Thymus (tissue), 14 donors: ENCODE measurements at places on chromosomes 11 and 22.

- no peak overlapping the region for H3K4me3 ChIP-seq
- no peak overlapping the region for H3K27ac ChIP-seq
- H3K4me1 ChIP-seq: no peaks in the 10 kb centered on the region
- no peak for DNase-seq
Measured at GRCh38 chr11:22699388-22699787, 33.0 kb downstream of the GAS2 start.

GRCh38 chr11:120658071-120658423 is 146.5 kb downstream of the GRIK4 start:
- H3K36me3 ChIP-seq: no peaks in the 10 kb centered on the region
- no peaks in the 10 kb centered on the region for H3K4me1 ChIP-seq
- H3K27ac ChIP-seq: no peak overlapping the region
- DNase-seq: no peak

DNA sequence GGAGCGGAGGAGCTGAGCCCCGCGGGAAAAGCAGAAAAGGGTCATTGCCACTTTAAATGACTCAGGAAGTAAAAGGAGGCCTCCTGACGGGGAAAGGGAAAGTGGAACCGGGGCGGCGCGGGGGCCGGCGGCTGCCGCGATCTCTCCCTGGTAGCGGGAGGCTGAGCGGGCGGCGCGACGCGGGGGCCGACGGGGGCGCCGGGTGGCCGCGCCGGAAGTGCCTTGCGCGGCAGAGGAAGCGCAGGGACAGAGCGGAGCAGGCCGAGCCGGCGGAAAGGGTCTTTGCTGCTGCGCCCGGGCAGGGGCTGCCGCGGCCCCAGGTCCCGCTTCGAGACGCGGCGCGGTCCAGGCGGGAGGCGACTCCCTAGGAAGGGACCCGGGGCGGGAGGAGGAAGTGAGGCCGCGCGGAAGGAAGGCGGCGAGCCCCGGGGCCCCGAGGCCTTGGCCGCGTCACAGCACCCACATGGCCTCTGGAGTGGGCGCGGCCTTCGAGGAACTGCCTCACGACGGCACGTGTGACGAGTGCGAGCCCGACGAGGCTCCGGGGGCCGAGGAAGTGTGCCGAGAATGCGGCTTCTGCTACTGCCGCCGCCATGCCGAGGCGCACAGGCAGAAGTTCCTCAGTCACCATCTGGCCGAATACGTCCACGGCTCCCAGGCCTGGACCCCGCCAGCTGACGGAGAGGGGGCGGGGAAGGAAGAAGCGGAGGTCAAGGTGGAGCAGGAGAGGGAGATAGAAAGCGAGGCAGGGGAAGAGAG is at the start of gene TRIM44:
TSS of gene TRIM44 (plus strand) at position 127 of the 759 bp plus-strand sequence. CDS start at position 464, 337 bp downstream.
- peaks cover 7% of the 10 kb centered on the region for H3K27me3 ChIP-seq
- peak within 1 kb of the TSS; percentile 83 for H3K27ac ChIP-seq
- H3K4me3 ChIP-seq: peak within 1 kb of the TSS; percentile 65
- peak; percentile 81 for DNase-seq

GRCh38 chr22:25697181-25697664 is 44.8 kb upstream of the MYO18B start:
- no peak for DNase-seq
- H3K27me3 ChIP-seq: no peaks in the 10 kb centered on the region
- H3K36me3 ChIP-seq: peaks cover 18% of the 10 kb centered on the region
- peaks cover 35% of the 10 kb centered on the region for H3K4me1 ChIP-seq
- no peak overlapping the region for H3K4me3 ChIP-seq
- no peak overlapping the region for H3K27ac ChIP-seq

- no peaks in the 10 kb centered on the region for H3K4me1 ChIP-seq
- no peak overlapping the region for H3K4me3 ChIP-seq
- H3K36me3 ChIP-seq: no peaks in the 10 kb centered on the region
- H3K27me3 ChIP-seq: peaks cover 2% of the 10 kb centered on the region
- DNase-seq: no peak
Measured at GRCh38 chr11:121268581-121268980, 24.0 kb upstream of the SC5D start.

- H3K27me3 ChIP-seq: no peaks in the 10 kb centered on the region
- H3K36me3 ChIP-seq: no peaks in the 10 kb centered on the region
- H3K4me3 ChIP-seq: no peak overlapping the region
- no peak for DNase-seq
- no peaks in the 10 kb centered on the region for H3K4me1 ChIP-seq
Measured at GRCh38 chr11:45168366-45169130, 22.1 kb downstream of the PRDM11 start.

GRCh38 chr11:56911312-56911711 is 77.4 kb upstream of the OR5AK2 start:
- no peak overlapping the region for H3K4me3 ChIP-seq
- no peaks in the 10 kb centered on the region for H3K27me3 ChIP-seq
- no peak for DNase-seq
- no peak overlapping the region for H3K27ac ChIP-seq

- H3K27me3 ChIP-seq: no peaks in the 10 kb centered on the region
- peaks cover 10% of the 10 kb centered on the region for H3K4me1 ChIP-seq
- H3K27ac ChIP-seq: peak overlapping the region; percentile 93
- DNase-seq: peak; percentile 90
Measured at GRCh38 chr22:49838771-49839717, 11.4 kb upstream of the BRD1 start.

- H3K36me3 ChIP-seq: no peaks in the 10 kb centered on the region
- peaks cover 3% of the 10 kb centered on the region for H3K4me1 ChIP-seq
- no peak overlapping the region for H3K4me3 ChIP-seq
- no peak for DNase-seq
- H3K27ac ChIP-seq: no peak overlapping the region
Measured at GRCh38 chr11:87137711-87138110, 100.0 kb downstream of the TMEM135 start.

GRCh38 chr11:203945-204586 is 3.1 kb downstream of the BET1L start:
- H3K36me3 ChIP-seq: peaks cover 28% of the 10 kb centered on the region
- peaks cover 2% of the 10 kb centered on the region for H3K27me3 ChIP-seq
- no peak for DNase-seq
- H3K27ac ChIP-seq: no peak overlapping the region
- no peak overlapping the region for H3K4me3 ChIP-seq
- peaks cover 19% of the 10 kb centered on the region for H3K4me1 ChIP-seq

DNA sequence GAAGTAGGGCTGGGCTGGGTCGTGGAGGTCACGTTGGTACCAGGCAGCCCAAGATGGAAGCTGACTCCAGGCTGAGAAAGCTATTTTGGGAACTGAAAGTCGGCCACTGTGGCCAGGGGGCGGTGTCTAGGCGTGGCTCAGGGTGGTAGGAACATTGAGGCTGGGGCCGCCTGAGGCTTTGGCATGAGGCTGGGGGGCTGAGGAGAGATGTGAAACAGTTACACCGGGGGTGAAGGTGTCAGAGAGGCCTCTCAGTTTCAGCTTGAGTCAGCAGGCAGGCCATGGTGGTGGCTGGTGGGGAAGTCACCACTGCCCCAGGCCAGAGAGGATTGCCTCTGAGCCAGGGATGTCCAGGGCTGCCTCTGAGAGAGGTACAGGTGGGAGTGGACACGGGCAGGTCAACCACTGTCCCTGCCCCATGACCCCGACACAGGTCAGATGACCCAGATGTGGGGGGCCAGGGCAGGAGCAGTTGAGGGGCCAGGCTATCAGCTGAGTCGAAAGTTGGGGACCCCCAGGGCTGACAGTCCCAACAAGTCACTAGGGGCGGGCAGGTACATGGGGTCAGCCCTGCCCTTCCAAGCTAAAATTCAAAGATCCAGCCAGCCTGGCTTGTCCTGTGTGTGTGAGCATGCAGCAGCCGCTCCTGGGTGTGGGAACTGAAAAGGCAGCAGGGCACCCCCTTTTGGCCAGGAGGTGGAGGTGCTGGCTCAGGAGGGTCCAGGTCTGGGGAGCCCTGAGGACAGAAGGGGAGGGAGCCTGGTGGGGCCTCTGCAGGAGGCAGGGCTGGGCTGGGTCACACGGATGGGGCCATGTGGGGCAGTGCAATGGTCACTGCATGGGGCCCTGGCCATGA is 7.2 kb downstream of the KCNK7 start:
- H3K36me3 ChIP-seq: peaks cover 49% of the 10 kb centered on the region
- peak overlapping the region; percentile 68 for H3K27ac ChIP-seq
- no peak overlapping the region for H3K4me3 ChIP-seq

GRCh38 chr11:124644426-124645280 is 22.0 kb downstream of the TBRG1 start:
- peaks cover 3% of the 10 kb centered on the region for H3K4me1 ChIP-seq
- no peak overlapping the region for H3K27ac ChIP-seq
- no peak overlapping the region for H3K4me3 ChIP-seq
- no peak for DNase-seq
- no peaks in the 10 kb centered on the region for H3K27me3 ChIP-seq
- no peaks in the 10 kb centered on the region for H3K36me3 ChIP-seq

- H3K36me3 ChIP-seq: peaks cover 21% of the 10 kb centered on the region
- peak overlapping the region; percentile 10 for H3K27ac ChIP-seq
- no peak overlapping the region for H3K4me3 ChIP-seq
- H3K27me3 ChIP-seq: no peaks in the 10 kb centered on the region
- peaks cover 22% of the 10 kb centered on the region for H3K4me1 ChIP-seq
Measured at GRCh38 chr11:62806611-62807121, 1.4 kb upstream of the NXF1 start.

DNA sequence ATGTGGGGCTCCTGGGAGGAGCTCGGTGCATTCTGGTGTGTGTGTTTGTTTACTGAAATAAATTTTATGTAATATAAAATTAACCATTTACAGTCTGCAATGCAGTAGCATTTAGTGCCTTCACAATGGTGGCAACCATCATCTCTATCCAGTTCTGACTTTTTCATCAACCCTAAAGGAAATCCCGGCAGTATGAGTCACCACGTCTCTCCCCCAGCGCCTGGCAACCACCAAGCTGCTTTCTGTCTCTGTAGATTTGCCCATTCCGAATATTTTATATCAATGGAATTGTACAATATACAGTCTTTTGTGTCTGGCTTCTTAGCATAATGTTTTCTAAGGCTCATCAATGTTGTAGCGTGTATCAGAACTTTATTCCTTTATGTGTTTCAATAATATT is 300.5 kb downstream of the MIAT start:
- H3K4me1 ChIP-seq: no peaks in the 10 kb centered on the region
- DNase-seq: no peak
- H3K27ac ChIP-seq: no peak overlapping the region
- H3K36me3 ChIP-seq: no peaks in the 10 kb centered on the region

- no peak overlapping the region for H3K4me3 ChIP-seq
- H3K4me1 ChIP-seq: peaks cover 9% of the 10 kb centered on the region
- no peak for DNase-seq
- H3K36me3 ChIP-seq: peaks cover 5% of the 10 kb centered on the region
Measured at GRCh38 chr11:96303980-96304379, 39.0 kb downstream of the MAML2 start.

GRCh38 chr11:102280245-102280833 is 36.9 kb upstream of the BIRC3 start:
- no peaks in the 10 kb centered on the region for H3K27me3 ChIP-seq
- H3K4me3 ChIP-seq: no peak overlapping the region
- H3K4me1 ChIP-seq: peaks cover 6% of the 10 kb centered on the region
- no peak for DNase-seq

- no peaks in the 10 kb centered on the region for H3K27me3 ChIP-seq
- no peak overlapping the region for H3K4me3 ChIP-seq
- no peaks in the 10 kb centered on the region for H3K36me3 ChIP-seq
- no peaks in the 10 kb centered on the region for H3K4me1 ChIP-seq
Measured at GRCh38 chr11:2586087-2586792, 113.6 kb downstream of the KCNQ1OT1 start.

DNA sequence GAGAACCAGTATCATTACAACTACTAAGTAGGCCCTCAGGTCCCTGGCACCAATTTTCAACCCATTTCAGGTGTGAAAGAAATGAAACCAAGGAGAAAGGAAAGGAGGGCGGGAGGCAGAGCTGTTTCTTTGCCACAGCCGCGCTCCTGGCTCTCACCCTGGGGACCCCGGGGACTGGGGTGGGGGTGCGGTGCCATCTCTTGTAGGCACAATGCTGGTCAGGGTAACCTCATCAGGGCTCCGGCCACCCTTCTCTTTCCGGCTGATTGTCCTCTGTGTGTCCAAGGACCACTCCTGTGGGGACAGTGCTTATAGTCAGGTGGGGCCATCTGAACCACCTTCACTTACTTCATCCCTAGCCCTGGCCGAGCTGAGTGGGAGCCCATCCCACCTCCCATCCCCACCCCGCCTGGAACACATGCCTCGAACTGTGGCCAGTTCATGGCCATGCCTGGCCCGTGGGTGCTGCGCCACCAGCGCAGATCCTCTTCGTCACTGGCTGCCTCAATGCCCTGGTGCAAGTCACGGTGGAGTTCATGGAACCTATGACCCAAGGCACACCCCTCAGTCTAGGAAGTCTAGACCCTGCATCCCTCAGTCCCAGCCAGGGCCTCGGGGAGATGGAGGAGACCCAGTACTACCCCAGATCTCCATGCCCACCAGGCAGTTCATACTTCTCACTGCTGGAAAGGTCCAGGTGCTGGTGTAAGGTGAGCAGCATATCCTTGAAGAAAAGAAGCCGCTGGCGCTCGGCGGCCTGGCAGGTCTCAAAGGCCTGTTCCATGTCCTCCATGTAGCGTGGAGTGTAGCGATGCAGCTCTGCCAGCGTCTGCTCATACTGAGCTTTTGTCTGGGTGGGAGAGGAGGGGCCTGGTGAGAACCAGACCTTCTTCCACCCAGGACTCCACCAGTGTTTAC is 2.3 kb upstream of the ARFGAP2 start:
- H3K4me3 ChIP-seq: no peak overlapping the region
- peaks cover 10% of the 10 kb centered on the region for H3K27me3 ChIP-seq
- no peak for DNase-seq
- no peak overlapping the region for H3K27ac ChIP-seq
- peaks cover 10% of the 10 kb centered on the region for H3K36me3 ChIP-seq

- H3K27ac ChIP-seq: no peak overlapping the region
- no peaks in the 10 kb centered on the region for H3K4me1 ChIP-seq
Measured at GRCh38 chr11:107719073-107719472, 7.2 kb upstream of the SLN start.

DNA sequence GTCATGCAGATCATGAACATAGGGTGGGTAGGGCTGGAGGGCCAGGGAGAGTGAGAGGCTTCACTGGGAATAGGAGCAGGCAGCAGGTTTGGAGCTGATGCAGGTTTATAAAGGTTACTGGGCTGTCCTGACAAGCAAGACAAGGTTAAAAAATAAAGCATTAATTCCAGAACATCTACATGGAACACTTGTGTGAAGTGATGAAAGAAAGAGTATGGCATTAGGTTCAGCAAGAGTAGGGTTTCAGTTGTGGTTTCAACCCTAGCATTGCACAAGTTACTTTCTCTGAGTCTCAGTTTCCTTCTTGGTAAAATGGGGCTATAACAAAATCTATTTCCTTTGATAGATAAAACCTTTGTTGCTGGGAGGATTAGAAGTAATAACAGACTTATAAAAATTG is 114.6 kb upstream of the SESN3 start:
- H3K4me3 ChIP-seq: no peak overlapping the region
- no peak for DNase-seq
- H3K36me3 ChIP-seq: no peaks in the 10 kb centered on the region
- peaks cover 4% of the 10 kb centered on the region for H3K4me1 ChIP-seq
- H3K27me3 ChIP-seq: no peaks in the 10 kb centered on the region

DNA sequence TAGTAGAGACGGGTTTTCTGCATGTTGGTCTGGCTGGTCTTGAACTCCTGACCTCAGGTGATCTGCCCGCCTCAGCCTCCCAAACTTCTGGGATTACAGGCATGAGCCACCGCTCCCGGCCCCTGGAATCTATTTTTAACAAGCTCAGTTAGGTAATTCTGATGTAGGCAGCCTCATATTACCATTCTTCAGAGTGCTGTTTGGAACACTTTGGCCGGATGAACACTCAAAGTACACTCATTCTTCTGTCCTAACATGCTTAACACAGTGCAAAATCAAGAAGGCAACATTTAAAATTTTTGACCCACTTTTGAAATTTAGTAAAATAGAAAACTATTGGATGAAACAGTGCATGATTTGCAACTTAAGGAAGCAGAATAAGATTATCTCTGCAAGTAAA is 586.7 kb upstream of the CHORDC1 start:
- H3K36me3 ChIP-seq: no peaks in the 10 kb centered on the region
- H3K4me1 ChIP-seq: no peaks in the 10 kb centered on the region
- no peak for DNase-seq
- H3K27ac ChIP-seq: no peak overlapping the region
- H3K4me3 ChIP-seq: no peak overlapping the region

GRCh38 chr11:16800382-16800781 is 61.9 kb downstream of the C11orf58 start:
- H3K36me3 ChIP-seq: no peaks in the 10 kb centered on the region
- DNase-seq: no peak
